Naive B cell (primary cell): ENCODE measurements at places on chromosomes 2 and 18. TPM values are rescaled to one million over a fixed set of nuclear protein-coding genes. Genes with fewer than 3 reads are reported as not detected.
A peak's percentile ranks its signal among the peaks of the same experiment; 100 is the strongest.

- H3K4me3 ChIP-seq: no peak overlapping the region
- H3K27ac ChIP-seq: no peak overlapping the region
- peaks cover 6% of the 10 kb centered on the region for H3K36me3 ChIP-seq
- H3K4me1 ChIP-seq: no peaks in the 10 kb centered on the region
- DNase-seq: no peak
Observed at GRCh38 chr2:10934308-10934978, 22.7 kb downstream of the KCNF1 start.

DNA sequence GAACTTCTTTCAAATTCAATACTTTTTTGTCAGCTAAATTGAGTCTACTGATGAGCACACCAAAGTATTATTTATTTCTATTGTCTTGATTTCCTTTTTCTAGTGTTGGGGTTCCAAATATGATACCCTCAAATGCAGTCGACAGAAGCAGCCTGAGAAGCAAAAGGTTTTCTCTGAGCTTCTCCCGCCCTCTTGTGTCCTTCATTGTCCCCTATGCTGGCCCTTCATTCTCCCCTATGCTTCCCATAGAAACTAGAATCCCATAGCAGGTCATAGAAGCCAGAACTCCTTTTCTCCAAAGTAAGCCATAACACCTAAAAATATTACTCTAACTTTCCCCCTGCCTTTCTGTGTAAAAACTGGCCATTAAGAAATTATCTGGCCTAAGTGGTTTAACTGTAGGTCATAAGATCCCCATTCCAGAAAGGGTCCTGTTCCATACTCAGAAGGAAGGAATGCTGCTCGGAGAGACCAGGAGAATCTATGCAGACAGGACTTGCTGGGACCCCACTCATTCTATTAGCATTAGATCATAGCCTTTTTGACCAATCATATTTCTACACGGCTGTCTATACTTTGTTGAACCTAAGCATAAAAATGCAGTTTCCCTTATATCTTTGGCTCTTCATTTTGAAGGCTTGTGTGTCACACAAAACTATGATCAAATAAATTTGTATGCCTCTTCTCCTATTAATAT, 764.6 kb upstream of the PKDCC start:
- no peak for DNase-seq
- no peaks in the 10 kb centered on the region for H3K4me1 ChIP-seq
- no peaks in the 10 kb centered on the region for H3K36me3 ChIP-seq
- H3K27me3 ChIP-seq: no peaks in the 10 kb centered on the region
- H3K4me3 ChIP-seq: no peak overlapping the region

UGT1A5 gene
- polyA plus RNA-seq: not detected

HOXD8 gene
- not detected for polyA plus RNA-seq

IL36RN gene
- polyA plus RNA-seq: not detected

DNA sequence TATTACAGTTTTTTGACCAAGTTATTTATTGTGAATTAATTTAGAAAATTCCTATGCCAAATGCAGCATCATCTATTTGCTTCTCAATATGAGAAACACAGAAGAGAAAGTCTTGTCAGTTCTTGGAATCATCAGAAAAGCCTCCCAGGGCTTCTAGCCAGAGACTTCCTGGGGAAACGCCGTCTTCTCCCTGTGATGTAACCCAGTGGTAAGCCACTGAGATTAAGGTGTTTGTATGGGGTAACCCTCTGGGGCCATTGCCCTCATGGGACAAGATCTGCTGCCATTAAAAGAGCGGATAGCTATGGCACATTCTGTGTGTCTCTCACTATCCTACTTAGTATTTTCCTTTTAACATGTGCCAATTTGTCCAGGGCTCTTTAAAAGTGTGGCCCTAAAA, 28.0 kb downstream of the ANKRD29 start:
- no peaks in the 10 kb centered on the region for H3K36me3 ChIP-seq
- no peaks in the 10 kb centered on the region for H3K4me1 ChIP-seq
- H3K4me3 ChIP-seq: no peak overlapping the region
- DNase-seq: no peak
- peaks cover 15% of the 10 kb centered on the region for H3K27me3 ChIP-seq

DNA sequence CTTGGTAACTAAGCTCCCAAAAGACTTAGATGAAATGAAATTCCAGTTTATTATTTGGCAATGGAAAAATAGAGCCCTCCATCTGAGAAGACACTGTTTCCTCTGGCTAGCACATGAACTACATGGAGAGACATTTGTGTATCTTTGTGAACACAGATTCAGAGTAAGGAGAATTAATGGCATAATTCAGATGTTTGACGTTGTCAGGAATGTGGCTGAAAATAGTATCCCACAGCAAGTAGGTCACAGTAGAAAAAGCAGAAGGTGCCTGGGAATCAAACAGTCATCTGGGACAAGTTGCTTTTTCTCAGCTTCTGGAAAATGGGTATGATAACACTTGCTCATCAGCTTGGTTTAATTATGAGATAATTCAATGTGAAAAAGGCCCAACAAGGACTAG, 288.6 kb downstream of the PTPRM start:
- no peak for DNase-seq
- no peak overlapping the region for H3K4me3 ChIP-seq
- H3K4me1 ChIP-seq: no peaks in the 10 kb centered on the region
- H3K27ac ChIP-seq: no peak overlapping the region

DNA sequence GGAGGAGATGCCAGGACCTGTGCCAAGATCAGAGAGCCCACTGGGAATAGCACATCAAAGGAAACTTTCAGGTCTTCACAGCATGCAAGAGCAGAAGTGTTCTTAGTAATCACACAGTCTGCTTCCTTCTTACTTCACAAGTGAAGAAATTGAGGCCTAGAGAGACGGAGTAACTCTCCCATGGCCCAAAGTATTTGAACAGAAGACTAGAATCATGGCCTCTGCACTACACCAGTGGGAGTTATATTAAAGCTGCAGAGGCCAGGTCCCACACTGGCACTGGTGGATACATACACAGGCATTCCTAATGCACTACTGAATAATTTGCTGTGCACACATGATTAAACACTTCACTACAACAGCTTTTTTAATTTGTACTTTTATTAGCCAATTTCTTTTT, 107.6 kb upstream of the RMP24 start:
- DNase-seq: no peak
- no peaks in the 10 kb centered on the region for H3K36me3 ChIP-seq
- H3K4me3 ChIP-seq: no peak overlapping the region
- H3K4me1 ChIP-seq: no peaks in the 10 kb centered on the region
- no peak overlapping the region for H3K27ac ChIP-seq
- H3K27me3 ChIP-seq: no peaks in the 10 kb centered on the region

NABP1 gene
- polyA plus RNA-seq: 5.6 TPM

GRCh38 chr2:147718831-147719230, 126.0 kb upstream of the ACVR2A start:
- DNase-seq: no peak
- H3K4me1 ChIP-seq: no peaks in the 10 kb centered on the region
- H3K4me3 ChIP-seq: no peak overlapping the region
- no peaks in the 10 kb centered on the region for H3K27me3 ChIP-seq
- H3K36me3 ChIP-seq: no peaks in the 10 kb centered on the region

DNA sequence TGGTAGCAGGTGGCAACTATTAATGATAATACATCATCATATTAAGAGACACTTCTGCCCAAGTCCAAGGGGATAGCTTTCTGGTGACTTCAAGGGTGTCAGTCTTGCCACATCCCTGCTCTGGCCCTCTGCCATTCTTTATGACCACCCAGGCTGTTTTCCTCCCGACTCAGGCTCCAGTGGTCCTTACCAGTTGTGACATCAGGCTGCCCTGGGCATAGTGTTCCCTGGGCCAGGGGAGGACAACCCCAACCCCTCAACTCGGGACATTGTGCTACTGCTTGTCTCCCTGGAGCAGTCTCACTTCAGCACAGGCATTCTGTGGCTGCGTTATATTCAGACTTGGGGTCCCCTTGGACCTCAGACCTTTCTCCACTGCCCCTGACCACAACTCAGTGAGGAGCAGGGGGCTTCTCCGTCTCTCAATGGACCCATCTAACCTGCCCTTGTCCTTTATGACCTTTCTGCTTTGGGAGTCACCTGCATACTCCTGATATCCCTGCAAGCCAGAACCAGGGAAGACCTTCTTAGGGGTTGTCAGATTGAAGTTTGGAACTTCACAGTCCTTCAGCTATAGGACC, 12.8 kb downstream of the DNAJB2 start:
- peaks cover 13% of the 10 kb centered on the region for H3K4me1 ChIP-seq
- DNase-seq: no peak
- H3K4me3 ChIP-seq: no peak overlapping the region
- H3K27ac ChIP-seq: peak overlapping the region; percentile 2
- H3K27me3 ChIP-seq: no peaks in the 10 kb centered on the region
- H3K36me3 ChIP-seq: no peaks in the 10 kb centered on the region
